ENCODE measurements at places on chromosomes 2 and 18.

GRCh38 chr2:132909427-132909826, 239.4 kb upstream of the LYPD1 start:
- DNase-seq, result no peak

- no peak for DNase-seq
Measured at GRCh38 chr2:74525717-74526648, at the start of gene DQX1. Gene DQX1 (minus strand): TSS chr2:74526231. CDS start chr2:74525729, 502 bp downstream.

DNA sequence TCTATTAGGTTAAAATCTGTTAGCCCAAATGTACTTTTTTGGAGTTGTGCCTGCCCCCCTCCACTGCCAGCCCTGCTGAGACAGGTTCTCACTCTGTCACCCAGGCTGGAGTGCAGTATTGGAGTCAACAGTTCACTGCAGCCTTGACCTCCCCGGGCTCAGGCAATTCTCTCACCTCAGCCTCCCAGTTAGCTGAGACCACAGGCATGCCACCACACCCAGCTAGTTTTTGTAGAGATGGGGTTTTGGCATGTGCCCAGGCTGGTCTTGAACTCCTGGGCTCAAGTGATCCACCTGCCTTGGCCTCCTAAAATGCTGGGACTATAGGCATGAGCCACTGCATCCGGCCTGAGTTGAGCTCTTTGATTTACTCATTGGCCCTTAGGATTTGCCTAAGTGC, 110.7 kb downstream of the ICA1L start:
- no peak for DNase-seq

GRCh38 chr18:54241483-54241882, 17.0 kb upstream of the MBD2 start:
- no peak for DNase-seq

- DNase-seq, result no peak
Measured at GRCh38 chr2:133287709-133288108, 280.6 kb downstream of the NCKAP5 start.

- no peak for DNase-seq
Measured at GRCh38 chr2:197839327-197839726, 34.9 kb downstream of the PLCL1 start.

GRCh38 chr2:2572393-2573204, 241.5 kb upstream of the MYT1L start:
- DNase-seq, result no peak
